ENCODE measurements at places on chromosomes 2 and 18.
A peak's percentile ranks its signal among the peaks of the same experiment; 100 is the strongest.

GRCh38 chr18:75350512-75350839, 77.0 kb downstream of the SMIM21 start:
- no peak for DNase-seq
- no peaks in the 10 kb centered on the region for H3K36me3 ChIP-seq
- peaks cover 17% of the 10 kb centered on the region for H3K27me3 ChIP-seq

GRCh38 chr2:108547606-108548005, 13.3 kb downstream of the LIMS1 start:
- H3K27ac ChIP-seq: no peak overlapping the region
- no peak overlapping the region for H3K4me3 ChIP-seq
- no peak for DNase-seq
- no peaks in the 10 kb centered on the region for H3K36me3 ChIP-seq

DNA sequence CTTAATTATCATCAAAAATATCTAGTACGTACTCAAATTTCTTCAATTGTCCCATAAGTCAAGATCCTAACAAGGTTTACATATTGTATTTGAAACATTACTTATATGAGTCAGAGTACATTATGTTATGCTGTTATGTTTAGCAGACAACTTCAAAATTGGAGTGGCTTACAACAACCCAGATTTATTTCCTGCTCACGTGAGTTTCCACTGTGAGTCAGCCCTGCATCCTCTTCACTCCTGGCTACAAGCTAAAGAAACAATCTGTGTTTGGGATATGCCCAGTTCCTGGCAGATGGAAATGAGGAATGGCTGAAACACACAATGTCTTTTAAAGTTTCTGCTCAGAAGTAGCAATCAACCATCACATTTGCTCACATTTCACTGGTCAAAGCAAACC, 31.5 kb upstream of the TANC1 start:
- H3K27ac ChIP-seq: no peak overlapping the region
- no peaks in the 10 kb centered on the region for H3K36me3 ChIP-seq
- no peak for DNase-seq
- no peak overlapping the region for H3K4me3 ChIP-seq
- H3K27me3 ChIP-seq: peaks cover 7% of the 10 kb centered on the region
- H3K4me1 ChIP-seq: peaks cover 3% of the 10 kb centered on the region

DNA sequence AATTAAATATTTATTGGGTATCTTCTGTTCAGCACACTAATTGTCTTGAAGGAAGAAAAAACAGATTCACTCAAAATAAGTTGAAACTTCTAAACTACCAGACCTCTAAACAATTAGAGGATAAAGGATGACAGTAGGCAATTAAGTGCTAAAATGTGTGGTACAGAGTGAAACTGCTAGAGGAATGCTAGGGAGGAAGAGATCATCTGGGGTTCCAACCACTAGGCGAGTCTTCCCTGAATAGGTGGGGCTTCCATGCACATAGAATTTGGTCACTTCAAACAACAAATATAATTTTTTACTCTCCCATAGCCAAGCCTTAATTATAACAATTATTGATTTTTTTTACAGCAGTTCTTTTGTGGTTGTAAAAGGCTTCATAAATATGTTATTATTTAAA, 559.0 kb upstream of the ZEB2 start:
- H3K27me3 ChIP-seq: no peaks in the 10 kb centered on the region
- no peak overlapping the region for H3K4me3 ChIP-seq
- H3K27ac ChIP-seq: no peak overlapping the region
- no peaks in the 10 kb centered on the region for H3K36me3 ChIP-seq
- H3K4me1 ChIP-seq: no peaks in the 10 kb centered on the region

DNA sequence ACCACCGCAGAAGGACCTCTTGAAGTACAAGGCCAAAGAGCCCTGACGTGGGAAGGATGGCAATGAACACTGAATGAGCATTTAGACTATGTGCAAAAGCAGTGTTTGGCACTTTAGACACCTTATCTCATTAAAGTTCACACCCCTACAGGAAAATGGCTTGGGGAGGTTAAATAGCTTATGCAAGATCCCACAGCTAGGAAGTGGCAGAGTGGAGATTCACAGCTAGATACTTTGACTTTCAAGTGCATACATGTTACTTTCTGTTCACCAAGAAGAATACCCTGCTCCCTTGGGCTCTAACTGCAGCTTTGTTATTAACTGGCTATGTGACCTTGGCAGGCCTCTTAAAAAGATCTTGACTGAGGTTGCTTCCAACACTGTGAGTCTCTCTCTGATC, 58.2 kb downstream of the ICOS start:
- H3K4me1 ChIP-seq: peaks cover 21% of the 10 kb centered on the region
- H3K27me3 ChIP-seq: no peaks in the 10 kb centered on the region
- H3K27ac ChIP-seq: peak overlapping the region; percentile 6
- no peak overlapping the region for H3K4me3 ChIP-seq
- DNase-seq: no peak
- H3K36me3 ChIP-seq: no peaks in the 10 kb centered on the region

DNA sequence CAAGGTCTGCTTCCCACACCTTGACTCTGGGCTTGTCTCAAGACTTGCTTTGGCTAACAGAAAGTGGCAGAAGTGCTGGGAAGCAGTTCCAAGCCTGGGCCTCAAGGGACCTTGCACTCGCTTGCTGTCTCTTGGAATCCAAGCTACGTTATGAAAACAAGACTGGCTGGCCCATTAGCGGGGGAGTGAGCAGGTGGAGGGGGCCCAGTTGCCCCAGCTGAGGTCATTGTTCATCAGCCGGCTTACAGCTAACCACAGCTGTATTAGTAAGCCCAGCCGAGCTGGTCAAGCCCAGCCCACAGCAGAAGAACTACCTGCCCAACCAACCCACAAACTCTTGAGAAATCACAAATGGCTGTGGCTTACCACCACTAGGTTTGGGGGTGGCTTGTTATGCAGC, 63.1 kb downstream of the MARCO start:
- no peaks in the 10 kb centered on the region for H3K36me3 ChIP-seq
- H3K27ac ChIP-seq: no peak overlapping the region
- no peak overlapping the region for H3K4me3 ChIP-seq
- no peak for DNase-seq
- no peaks in the 10 kb centered on the region for H3K4me1 ChIP-seq

GRCh38 chr2:190283783-190284182, 35.8 kb downstream of the HIBCH start:
- no peak overlapping the region for H3K4me3 ChIP-seq
- no peak overlapping the region for H3K27ac ChIP-seq
- no peak for DNase-seq
- peaks cover 6% of the 10 kb centered on the region for H3K4me1 ChIP-seq
- no peaks in the 10 kb centered on the region for H3K27me3 ChIP-seq

DNA sequence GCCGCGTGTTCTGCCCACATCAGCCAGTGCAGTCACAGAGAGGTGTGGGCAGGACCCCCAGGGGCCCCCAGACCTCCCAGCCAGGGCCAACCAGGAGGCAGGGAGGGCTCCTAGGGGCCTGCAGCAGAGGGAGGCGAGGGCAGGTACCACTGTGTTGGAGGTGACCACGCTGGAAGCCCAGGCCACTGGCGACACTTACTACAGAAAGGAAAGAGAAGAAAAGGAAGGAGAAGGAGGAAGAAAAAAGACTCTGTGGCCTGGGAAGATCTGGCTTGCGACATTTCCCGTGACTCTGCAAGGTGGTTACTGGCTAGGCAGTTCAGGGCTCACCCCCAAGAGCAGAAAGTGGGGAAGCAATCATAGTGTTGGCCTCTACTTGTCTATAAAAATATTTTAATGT, 98.1 kb upstream of the BCL2L11 start:
- DNase-seq: no peak
- H3K4me3 ChIP-seq: no peak overlapping the region
- H3K27me3 ChIP-seq: peaks cover 58% of the 10 kb centered on the region

DNA sequence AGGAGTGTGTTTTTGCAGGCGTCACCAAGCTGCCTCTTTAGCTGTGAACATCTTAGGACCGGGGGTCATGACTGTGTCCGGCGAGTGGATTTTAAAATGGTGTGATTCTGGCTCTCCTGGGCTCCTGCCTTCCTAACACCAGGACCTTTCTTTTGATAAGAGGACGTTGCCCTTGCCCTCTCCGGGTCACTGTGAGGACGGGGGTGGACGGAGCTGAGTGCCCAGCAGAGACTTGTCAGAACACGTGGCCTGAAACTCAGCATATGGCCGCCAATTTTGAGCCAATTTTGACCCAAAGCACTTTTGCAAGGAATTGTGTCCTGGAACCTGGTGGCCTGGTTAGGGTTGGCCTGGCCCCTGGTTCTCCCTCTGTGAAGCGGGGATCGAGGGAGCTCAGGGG, 40.2 kb downstream of the RTP5 start:
- no peak overlapping the region for H3K4me3 ChIP-seq
- peaks cover 9% of the 10 kb centered on the region for H3K4me1 ChIP-seq
- H3K27ac ChIP-seq: no peak overlapping the region
- no peak for DNase-seq
- no peaks in the 10 kb centered on the region for H3K27me3 ChIP-seq

- H3K36me3 ChIP-seq: no peaks in the 10 kb centered on the region
- H3K4me3 ChIP-seq: no peak overlapping the region
- no peaks in the 10 kb centered on the region for H3K27me3 ChIP-seq
- no peak for DNase-seq
- no peak overlapping the region for H3K27ac ChIP-seq
These were observed 181.9 kb upstream of the CDH7 start for GRCh38 chr18:65568866-65569265.

DNA sequence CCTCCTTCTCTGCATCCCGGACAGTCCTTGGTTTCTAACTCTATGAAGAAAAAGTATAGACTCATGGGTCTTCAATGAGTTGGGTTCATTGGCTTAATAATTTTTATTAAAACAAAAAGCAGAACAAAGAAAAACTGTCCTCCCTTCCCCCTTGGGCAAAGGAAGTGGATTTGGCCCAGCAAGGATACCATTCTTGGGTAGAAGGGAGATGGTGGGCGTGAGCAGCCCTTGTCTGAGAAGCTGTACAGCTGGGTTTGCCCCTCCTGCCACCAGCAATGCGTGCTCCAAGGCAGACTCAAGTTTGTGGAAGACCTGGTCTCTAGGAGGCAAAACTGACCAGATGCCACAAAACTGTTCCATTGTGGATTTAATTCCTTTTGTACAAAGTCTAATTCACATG, 12.7 kb downstream of the PCARE start:
- no peaks in the 10 kb centered on the region for H3K27me3 ChIP-seq
- DNase-seq: no peak
- H3K4me3 ChIP-seq: no peak overlapping the region
- no peak overlapping the region for H3K27ac ChIP-seq
- peaks cover 4% of the 10 kb centered on the region for H3K4me1 ChIP-seq

GRCh38 chr2:141660232-141660631, 470.6 kb downstream of the LRP1B start:
- H3K27me3 ChIP-seq: no peaks in the 10 kb centered on the region
- H3K27ac ChIP-seq: no peak overlapping the region
- H3K36me3 ChIP-seq: no peaks in the 10 kb centered on the region
- no peak overlapping the region for H3K4me3 ChIP-seq

GRCh38 chr2:40101131-40101575, 322.1 kb upstream of the THUMPD2 start:
- no peaks in the 10 kb centered on the region for H3K36me3 ChIP-seq
- no peaks in the 10 kb centered on the region for H3K4me1 ChIP-seq
- H3K27me3 ChIP-seq: no peaks in the 10 kb centered on the region
- no peak overlapping the region for H3K4me3 ChIP-seq
- no peak overlapping the region for H3K27ac ChIP-seq

DNA sequence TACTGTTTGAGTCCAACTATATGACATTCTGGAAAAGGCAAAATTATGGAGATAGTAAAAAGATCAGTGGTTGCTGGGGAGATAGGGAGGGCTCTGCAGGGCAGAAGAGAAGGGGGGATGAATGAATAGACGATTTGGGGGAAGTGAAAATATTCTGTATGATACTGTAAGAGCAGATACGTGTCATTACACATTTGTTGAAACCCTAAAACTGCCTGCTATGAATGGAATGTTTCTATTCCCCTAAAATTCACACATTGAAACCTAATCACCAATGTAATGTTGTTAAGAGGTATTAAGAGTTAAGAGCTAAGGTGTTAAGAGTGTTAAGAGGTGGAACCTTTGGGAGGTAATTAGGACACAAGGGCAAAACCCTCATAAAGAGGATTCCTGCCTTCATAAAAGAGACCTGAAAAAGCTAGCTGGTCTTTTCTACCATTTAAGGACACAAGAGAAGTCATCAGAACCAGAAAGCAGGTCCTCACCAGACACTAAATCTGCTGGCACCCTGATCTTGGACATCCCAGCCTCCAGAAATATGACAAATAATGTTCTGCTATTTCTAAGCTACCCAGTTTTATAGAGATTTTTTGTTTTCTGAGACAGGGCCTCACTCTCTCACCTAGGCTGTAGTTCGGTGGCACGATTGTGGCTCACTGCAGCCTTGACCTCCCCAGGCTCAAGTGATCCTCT, 76.2 kb downstream of the ATAD2B start:
- peak overlapping the region; percentile 74 for H3K27ac ChIP-seq
- H3K27me3 ChIP-seq: no peaks in the 10 kb centered on the region
- H3K4me3 ChIP-seq: no peak overlapping the region
- no peak for DNase-seq
- peaks cover 10% of the 10 kb centered on the region for H3K4me1 ChIP-seq

GRCh38 chr18:73791081-73791480, 356.6 kb downstream of the FBXO15 start:
- H3K27me3 ChIP-seq: no peaks in the 10 kb centered on the region
- no peaks in the 10 kb centered on the region for H3K36me3 ChIP-seq
- no peaks in the 10 kb centered on the region for H3K4me1 ChIP-seq
- no peak overlapping the region for H3K4me3 ChIP-seq

DNA sequence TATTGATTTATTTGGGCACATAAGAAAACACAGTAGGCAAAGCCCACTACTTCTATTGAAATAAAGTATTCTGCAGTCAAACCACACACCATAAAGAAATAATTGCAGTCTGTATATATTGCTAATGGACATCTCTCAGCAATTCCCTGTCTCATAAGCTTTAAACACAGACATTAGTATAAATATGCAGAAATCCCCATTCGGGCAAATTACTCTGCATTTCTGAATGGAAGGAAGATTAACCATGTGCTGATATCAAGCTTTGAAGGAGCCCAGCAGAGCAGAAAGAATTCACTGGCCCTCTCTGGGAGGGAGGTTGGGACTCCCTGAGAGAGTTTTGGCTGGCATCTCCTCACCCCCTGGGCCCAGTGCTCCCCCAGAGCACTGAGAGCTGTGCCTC, 269.6 kb downstream of the ATAD2B start:
- H3K27me3 ChIP-seq: peaks cover 19% of the 10 kb centered on the region
- DNase-seq: no peak
- H3K4me3 ChIP-seq: no peak overlapping the region
- peaks cover 4% of the 10 kb centered on the region for H3K4me1 ChIP-seq
- H3K36me3 ChIP-seq: peaks cover 3% of the 10 kb centered on the region

DNA sequence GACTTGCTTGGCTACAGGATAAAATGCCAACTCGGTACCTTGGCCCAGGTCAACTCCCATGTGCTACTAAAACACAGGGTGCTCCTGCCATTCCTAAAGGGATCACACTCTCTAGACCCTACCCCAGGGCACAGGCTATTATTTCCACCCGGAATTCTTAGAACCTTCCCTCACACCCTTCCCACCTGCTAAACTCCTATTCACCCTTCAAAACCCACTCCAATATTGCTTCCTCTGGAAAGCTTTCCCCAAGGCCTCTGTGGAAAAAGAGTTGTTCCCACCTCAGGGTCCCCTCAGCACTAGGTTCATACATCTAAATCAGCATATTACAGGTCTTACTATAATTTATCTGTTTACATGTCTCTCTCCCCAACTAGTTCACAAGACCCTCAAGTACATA, 75.0 kb upstream of the TANC1 start:
- peaks cover 2% of the 10 kb centered on the region for H3K4me1 ChIP-seq
- H3K27me3 ChIP-seq: peaks cover 35% of the 10 kb centered on the region
- no peak overlapping the region for H3K4me3 ChIP-seq
- no peak overlapping the region for H3K27ac ChIP-seq

- H3K4me3 ChIP-seq: no peak overlapping the region
- DNase-seq: no peak
- no peaks in the 10 kb centered on the region for H3K4me1 ChIP-seq
- H3K27ac ChIP-seq: no peak overlapping the region
- no peaks in the 10 kb centered on the region for H3K36me3 ChIP-seq
- no peaks in the 10 kb centered on the region for H3K27me3 ChIP-seq
These were observed 52.0 kb downstream of the LYPD1 start for GRCh38 chr2:132617989-132618388.

All from T-helper 17 cell (primary cell).